IPS DF 6.9 (cell line): ENCODE measurements at places on chromosomes 1 and 21.

DNA sequence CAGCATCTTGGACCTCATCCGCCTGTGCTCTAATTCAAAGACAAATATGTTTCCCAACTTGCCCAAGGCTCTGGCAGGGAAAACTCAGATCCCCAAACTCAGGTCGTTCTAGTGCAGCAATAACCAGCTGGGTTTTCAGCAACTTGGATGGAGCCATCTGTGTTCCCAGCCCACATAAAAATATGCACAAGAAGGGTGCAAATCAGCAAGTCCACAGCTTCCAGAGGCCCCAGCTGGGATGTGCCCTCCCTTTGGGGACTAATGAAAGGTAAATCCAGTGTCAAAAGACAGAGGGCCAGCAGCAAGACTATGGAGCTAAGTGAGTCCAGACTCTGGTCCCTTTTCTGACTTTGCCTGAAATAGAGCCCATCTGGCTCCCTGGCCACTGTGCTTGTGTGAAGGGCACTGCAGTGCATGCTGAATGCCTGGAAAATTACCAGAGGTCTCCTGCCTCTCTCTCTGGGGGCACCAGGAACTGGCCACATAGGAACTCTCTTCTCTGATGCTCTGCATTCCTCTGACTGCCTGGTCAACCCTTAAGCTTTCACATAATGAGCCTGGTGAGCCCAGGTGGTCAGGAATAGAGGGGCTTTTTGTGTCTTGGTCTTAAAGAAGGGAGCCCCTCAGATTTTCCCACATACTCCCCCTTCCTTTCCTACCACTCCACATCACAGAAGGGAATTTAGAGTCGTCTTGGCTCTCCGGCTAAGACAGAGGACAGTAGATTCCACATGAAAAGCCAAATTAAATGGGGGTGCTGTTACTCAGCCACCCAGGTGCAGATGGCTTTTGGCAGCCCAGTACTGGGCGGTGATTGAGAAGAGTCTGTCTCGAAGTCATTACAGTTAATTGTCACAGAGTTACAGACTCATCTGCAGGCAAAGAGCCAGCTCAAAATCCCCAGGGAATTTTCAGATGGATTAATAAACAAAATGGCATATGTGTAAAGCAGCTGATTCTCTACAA lies 88.1 kb upstream of the C1orf21 start:
- H3K36me3 ChIP-seq: no peaks in the 10 kb centered on the region
- H3K27me3 ChIP-seq: no peaks in the 10 kb centered on the region

- H3K27me3 ChIP-seq: no peaks in the 10 kb centered on the region
- no peak for DNase-seq
- 0 out of 2 replicates have a peak, but pooled peaks cover 1% of the 10 kb centered on the region for H3K4me1 ChIP-seq
- H3K27ac ChIP-seq: no peak overlapping the region
- no peaks in the 10 kb centered on the region for H3K36me3 ChIP-seq
These were observed 59.5 kb downstream of the CD46 start for GRCh38 chr1:207811319-207811718.

- H3K27me3 ChIP-seq: no peaks in the 10 kb centered on the region
- peaks cover 3% of the 10 kb centered on the region; the same call in 1 of the 2 replicates for H3K4me1 ChIP-seq
These were observed 3.8 kb downstream of the BCL9 start for GRCh38 chr1:147545133-147545532.

DNA sequence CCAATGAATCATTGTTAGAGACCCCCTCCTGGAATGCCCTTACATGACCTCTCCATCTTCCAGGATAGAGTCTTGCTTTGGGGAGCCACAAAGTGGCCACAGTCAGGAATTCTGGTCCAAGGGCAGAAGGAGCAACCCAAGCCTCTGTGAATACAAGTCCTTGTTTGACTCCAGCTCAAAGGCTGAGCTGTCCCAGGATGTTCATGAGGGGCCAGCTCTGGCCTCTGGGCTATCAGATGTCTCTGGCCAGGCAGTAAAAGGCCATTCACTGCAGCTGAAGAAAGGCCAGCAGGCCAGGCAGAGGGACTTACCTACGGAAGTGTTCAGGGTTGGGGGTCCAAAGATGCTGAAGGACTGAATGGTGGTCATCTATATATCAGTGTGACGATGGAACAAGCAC lies 98.3 kb upstream of the IPO9 start:
- no peak overlapping the region for H3K4me3 ChIP-seq
- H3K4me1 ChIP-seq: no peaks in the 10 kb centered on the region
- no peak for DNase-seq
- H3K36me3 ChIP-seq: no peaks in the 10 kb centered on the region

DNA sequence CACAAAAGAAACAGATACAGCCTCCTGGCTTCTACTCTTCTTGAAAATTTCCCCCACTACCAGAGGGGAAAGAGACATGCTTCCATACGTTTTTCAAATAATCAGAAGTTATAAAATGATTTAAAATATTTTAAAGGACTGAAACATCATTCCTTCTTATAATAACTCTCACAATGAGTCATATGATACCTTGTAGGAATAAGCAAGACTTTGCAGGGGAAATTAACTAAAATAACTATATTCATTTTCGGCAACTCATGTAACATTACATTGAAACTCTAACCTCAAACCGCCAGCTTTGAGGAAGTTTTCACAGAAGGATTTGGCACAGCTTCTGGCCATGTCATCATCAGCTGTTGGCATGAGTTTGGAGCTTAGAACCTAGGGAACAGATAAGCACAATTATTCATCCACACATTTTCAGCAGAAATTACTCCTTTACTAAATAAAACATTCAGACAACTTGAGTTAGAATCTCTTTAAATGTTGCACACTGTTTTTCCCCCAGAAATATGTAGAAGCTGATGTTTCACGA lies 85.9 kb downstream of the USP24 start:
- H3K36me3 ChIP-seq: peaks cover 11% of the 10 kb centered on the region; the same call in 1 of the 2 replicates
- no peak overlapping the region for H3K4me3 ChIP-seq
- DNase-seq: no peak
- no peaks in the 10 kb centered on the region for H3K27me3 ChIP-seq
- no peaks in the 10 kb centered on the region; the same call in 1 of the 2 replicates for H3K4me1 ChIP-seq

DNA sequence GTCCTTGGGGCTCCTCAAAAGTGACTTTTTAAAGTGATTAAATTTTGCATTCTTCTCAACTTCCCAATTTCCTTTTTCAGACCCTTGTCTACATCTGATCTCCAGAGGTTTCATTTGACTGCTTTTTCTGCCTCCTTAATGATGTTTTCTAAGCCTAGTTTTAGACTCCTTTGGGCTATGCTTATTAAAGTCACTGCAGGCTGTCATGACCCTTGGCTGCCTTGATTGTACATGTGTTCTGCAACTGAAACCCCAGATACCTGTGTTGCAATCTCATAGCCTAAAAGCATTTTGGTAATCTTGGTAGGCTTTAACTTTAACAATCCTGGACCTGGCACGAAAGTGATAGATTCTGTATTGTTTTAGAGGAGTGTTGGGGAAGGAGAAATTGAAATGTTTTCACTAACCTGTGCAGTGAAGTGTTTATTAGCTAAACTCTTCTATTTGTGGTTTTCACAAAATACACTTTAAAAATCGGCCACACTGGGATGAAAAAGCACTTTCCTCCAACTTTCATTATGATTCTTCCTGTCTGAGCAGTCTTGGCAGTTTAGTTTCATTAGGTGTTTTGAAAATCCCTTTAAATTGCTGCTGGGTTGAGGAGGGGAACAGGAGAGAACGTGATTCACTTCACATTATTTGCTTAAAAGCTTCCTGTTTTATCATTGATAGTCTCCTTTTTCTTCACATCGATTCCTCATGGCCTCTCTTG lies 4.9 kb downstream of the MACO1 start:
- no peak for DNase-seq
- no peaks in the 10 kb centered on the region for H3K27me3 ChIP-seq
- H3K4me1 ChIP-seq: no peaks in the 10 kb centered on the region
- no peak overlapping the region for H3K4me3 ChIP-seq
- H3K36me3 ChIP-seq: no peaks in the 10 kb centered on the region
- no peak overlapping the region for H3K27ac ChIP-seq

DNA sequence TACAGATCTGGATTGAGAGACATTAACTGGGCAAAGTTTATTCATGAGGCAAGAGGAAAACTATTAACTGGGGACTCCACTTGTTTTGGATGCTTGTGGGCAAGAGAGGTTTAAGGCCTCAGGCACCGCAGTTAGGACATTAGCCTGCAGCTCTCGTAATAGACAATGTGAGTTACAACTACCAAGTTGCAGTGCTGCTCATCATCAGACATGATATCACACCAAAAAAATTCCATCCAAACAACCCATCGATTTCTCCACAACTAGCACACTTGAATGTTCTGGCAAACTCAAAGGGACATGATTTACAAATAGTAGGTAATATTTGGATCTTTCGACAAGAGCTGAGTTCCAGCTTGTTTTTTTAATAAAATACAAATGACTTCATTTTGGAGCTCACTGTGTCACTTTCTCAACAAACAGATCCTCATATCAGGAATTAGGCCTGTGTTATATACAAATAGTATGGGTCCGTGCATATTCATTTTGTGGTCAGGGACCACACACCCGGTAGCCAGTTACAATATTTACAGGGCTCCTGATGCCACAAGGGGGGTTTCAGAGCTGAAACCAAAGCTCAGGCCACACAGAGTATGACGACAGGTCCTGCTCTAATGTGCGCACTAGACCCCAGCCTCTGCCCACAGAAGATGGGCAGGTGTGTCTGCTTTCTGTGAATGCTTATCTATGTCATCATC lies 128.0 kb downstream of the TGFBR3 start:
- H3K27me3 ChIP-seq: no peaks in the 10 kb centered on the region
- no peak overlapping the region for H3K4me3 ChIP-seq
- H3K4me1 ChIP-seq: peaks cover 2% of the 10 kb centered on the region; the same call in 1 of the 2 replicates
- H3K27ac ChIP-seq: no peak overlapping the region
- no peaks in the 10 kb centered on the region for H3K36me3 ChIP-seq

GRCh38 chr21:29342363-29342957 lies 43.7 kb downstream of the BACH1 start:
- no peaks in the 10 kb centered on the region for H3K4me1 ChIP-seq
- no peak for DNase-seq
- no peaks in the 10 kb centered on the region for H3K36me3 ChIP-seq
- H3K27me3 ChIP-seq: no peaks in the 10 kb centered on the region

DNA sequence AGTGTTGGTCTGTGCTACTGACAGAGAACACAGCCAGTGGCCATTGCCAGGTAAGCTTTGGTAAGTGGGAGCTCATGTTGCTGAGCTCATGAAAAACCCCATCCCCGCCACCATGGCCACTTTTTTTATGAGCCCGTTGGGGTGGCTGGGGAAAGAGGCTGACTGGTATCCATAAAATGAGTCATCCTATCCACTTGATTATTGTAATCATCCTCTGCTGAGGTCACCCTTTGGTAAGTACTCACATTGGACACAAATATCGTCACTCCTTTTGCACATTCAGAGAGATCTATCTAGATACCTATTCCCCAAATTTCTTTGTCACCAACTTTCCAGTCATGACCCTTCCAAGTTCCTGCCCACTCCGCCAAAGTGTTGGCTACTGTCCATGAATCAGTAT lies 22.0 kb downstream of the SLAMF7 start:
- no peak overlapping the region for H3K27ac ChIP-seq
- H3K4me1 ChIP-seq: no peaks in the 10 kb centered on the region
- DNase-seq: no peak

GRCh38 chr1:9389968-9390367 lies 97.3 kb downstream of the SPSB1 start:
- H3K27ac ChIP-seq: no peak overlapping the region
- no peaks in the 10 kb centered on the region for H3K27me3 ChIP-seq
- H3K4me1 ChIP-seq: peaks cover 2% of the 10 kb centered on the region; the same call in 1 of the 2 replicates
- no peak overlapping the region for H3K4me3 ChIP-seq

DNA sequence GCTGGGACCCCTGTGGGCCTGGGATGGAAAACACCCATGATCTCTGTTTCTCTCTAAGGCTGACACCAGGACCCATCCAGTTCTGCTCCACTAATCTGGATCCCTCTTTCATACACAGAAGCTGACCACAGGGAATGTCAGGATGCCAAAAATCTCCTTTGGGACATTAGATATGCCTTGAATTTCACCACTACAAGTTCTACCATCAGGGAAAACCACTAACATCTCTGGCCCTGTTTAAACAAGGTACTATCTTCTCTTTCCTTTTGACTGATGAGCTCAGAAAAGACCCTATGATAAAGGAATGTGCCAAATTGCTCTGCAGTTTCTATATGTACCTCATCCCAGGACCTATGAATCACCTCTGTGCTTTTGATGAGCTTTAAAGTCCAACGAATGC lies 10.2 kb upstream of the PLXNA2 start:
- no peak overlapping the region for H3K4me3 ChIP-seq
- H3K4me1 ChIP-seq: peaks cover 3% of the 10 kb centered on the region; the same call in 1 of the 2 replicates
- H3K27ac ChIP-seq: no peak overlapping the region
- no peaks in the 10 kb centered on the region for H3K36me3 ChIP-seq
- peaks cover 5% of the 10 kb centered on the region for H3K27me3 ChIP-seq

DNA sequence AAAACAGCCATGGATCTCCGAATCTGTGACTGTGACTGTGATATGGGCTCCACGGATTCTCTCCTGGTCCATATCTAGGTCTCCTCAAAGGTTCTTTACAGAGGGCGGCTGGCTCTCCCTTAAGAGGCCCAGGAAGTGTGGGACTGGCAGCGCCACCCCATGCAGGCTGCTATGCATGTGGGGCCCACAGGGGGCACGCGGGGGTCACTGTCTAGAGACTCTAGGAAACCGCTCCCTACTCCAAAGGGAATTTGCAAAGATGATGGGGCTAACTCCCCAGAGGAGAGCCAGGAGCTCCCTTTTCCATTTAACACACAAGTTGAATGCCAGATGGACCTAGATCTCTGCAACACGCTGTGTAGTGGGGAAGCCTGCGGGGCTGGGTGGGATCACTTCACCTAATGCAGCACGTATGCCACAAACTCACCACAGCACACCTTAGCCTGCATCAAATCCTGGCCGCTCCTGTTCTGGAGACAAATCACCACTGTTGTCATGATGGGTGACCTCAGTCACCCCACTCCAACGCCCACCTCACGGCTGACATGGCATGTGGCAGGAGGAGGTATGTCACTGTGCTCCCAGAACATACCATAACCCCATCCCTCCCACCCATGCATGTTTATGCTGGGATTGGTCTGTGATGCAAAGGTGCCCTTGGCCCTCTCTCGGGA lies 61.7 kb downstream of the SLC45A1 start:
- DNase-seq: no peak
- H3K4me3 ChIP-seq: no peak overlapping the region
- H3K36me3 ChIP-seq: no peaks in the 10 kb centered on the region
- peaks cover 6% of the 10 kb centered on the region for H3K4me1 ChIP-seq
- no peak overlapping the region for H3K27ac ChIP-seq

DNA sequence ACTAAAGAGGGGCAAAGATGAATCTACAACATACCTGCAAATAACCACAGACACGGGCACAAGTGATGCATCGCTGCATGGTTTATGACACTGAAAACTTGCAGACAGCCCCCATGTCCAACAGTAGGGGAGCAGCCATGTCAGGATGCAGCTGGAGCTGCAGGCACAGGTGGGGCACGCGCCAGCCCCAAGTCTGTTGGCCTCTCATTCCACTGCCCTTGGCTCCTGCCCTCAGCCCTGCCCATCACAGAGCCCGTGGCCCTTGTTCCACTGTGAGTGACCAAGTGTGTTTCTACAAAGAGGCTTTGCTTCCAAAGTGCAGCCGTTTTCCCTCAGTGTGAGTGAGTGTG lies 3.2 kb upstream of the PADI4 start:
- no peak overlapping the region for H3K4me3 ChIP-seq
- DNase-seq: no peak
- H3K4me1 ChIP-seq: 0 out of 2 replicates have a peak, but pooled peaks cover 2% of the 10 kb centered on the region
- no peak overlapping the region for H3K27ac ChIP-seq
- no peaks in the 10 kb centered on the region for H3K36me3 ChIP-seq
- no peaks in the 10 kb centered on the region for H3K27me3 ChIP-seq

GRCh38 chr1:116514708-116515525 lies 55.9 kb downstream of the CD58 start:
- no peaks in the 10 kb centered on the region for H3K4me1 ChIP-seq
- H3K4me3 ChIP-seq: no peak overlapping the region
- DNase-seq: no peak
- no peak overlapping the region for H3K27ac ChIP-seq
- no peaks in the 10 kb centered on the region for H3K36me3 ChIP-seq
- no peaks in the 10 kb centered on the region for H3K27me3 ChIP-seq
